ENCODE measurements at places on chromosomes 1 and 21.
A peak's percentile ranks its signal among the peaks of the same experiment; 100 is the strongest.

- DNase-seq: no peak
Observed at GRCh38 chr1:20194757-20195461, 8.6 kb upstream of the PLA2G2C start.

DNA sequence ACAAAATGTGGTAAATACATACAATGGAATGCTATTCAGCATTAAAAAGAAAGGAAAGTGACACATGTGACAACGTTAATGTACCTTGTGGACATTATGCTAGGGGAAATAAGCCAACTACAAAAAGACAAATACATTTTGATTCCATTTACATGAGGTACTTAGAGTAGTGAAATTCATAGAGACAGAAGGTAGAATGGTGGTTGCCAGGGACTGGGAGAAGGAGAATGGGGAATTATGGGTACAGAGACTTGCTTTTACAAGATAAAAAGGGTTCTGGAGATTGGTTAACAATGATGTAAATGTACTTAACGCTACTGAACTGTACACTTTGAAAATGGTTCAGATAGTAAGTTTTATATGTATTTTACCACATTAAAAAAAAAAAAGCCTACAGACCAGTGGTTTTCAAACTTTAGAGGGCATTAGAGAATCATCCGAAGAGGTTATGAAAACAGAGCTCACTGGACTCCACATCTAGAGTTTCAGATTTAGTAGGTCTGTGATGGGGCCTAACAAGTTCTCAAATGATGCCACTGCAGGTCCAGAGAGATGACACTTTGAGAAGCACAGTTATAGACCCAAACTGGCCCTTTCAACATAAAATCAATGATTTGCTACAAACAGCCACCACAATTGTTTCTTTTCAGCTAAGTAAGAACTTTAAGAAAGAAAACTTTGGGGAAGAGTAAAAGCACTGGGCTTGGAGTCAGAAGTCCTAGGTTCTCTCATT, 9.6 kb upstream of the ADCY10 start:
- no peak for DNase-seq

- no peak for DNase-seq
Observed at GRCh38 chr21:45227735-45228134, 60.0 kb downstream of the POFUT2 start.

GRCh38 chr1:181015251-181015615, 7.4 kb downstream of the STX6 start:
- DNase-seq: no peak

DNA sequence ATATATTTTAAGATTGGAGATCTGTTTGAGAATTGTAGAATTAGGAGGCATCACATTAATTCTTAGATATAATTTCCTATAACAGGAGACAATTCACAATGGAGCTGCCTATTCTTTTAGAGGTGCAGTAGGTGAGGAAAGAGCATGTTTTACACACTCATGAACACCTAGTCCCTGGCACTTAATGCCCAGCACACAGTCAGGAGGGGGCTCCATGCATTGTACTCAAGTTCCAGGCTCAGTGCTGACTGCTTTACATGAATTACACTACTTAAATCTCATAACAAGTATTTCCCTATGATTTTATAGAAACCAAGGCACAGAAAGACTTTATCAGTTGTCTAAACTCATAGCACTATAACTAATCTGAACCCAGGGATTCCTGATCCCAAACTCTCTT, 360 bp upstream of the GBP3 start:
- no peak for DNase-seq

GRCh38 chr1:52365071-52365745, 797 bp downstream of the CC2D1B start:
- peak; percentile 53 for DNase-seq

- no peak for DNase-seq
Observed at GRCh38 chr21:28543975-28544374, 448.7 kb downstream of the LTN1 start.

DNA sequence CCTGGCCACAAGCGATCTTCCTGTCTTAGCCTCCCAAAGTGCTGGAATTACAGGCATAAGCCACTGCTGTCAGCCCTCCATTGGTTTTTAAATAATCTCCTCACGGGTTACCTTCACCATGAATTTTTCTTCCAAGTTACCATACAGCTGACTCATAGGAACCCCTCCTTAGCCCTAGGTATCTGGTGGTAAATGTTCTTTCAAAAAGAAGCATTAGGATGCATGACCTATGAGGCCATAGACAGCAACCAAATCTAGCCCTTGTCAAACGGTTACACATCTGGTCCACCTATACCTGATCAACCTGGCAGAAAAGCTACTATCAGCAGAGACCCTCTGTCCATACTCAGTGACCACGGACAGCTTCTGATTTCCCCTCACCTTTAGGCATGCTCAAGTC, 12.7 kb upstream of the DEGS1 start:
- no peak for DNase-seq

Data from T1000 (cell line).